Foreskin keratinocyte (primary cell): ENCODE measurements at places on chromosomes 3 and 15. TPM values are rescaled to one million over a fixed set of nuclear protein-coding genes. Genes with fewer than 3 reads are reported as not detected.

NR1I2 gene
- not detected in 2 replicates for polyA plus RNA-seq

CHRD gene
- not detected in 2 replicates for polyA plus RNA-seq

STAB1 gene
- 0.01 and 0.08 TPM in 2 replicates for polyA plus RNA-seq

CELSR3 gene
- 0.42 and 0.46 TPM in 2 replicates for polyA plus RNA-seq

SCG3 gene
- 0.01 TPM in 1 of 2 replicates, not detected in the other for polyA plus RNA-seq

SMARCC1 gene
- polyA plus RNA-seq: 15.9 and 18.8 TPM in 2 replicates

ASB14 gene
- not detected in 2 replicates for polyA plus RNA-seq

CPEB1 gene
- polyA plus RNA-seq: 0.03 TPM in 1 of 2 replicates, not detected in the other

CTDSPL2 gene
- 3.4 and 4.5 TPM in 2 replicates for polyA plus RNA-seq

GPR149 gene
- polyA plus RNA-seq: not detected in 2 replicates

DNA sequence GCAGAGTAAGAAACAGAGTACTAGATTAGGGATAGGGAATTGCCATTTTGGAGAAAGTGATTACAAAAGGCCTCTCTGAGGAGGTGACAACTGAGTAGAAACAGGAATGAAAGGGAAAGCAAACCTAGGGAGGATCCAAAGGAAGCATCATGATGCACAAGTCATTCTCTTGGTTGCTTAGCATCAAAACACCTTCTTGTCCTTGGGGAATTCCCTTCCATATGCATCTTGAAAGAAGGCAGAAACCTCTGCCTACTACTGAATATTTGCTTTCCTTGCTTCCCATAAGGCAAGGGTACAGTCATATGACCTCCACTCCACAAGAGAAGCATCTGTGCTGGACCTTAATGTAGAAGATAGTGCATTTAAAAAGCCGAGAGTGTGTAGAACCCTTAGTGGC, 24.1 kb downstream of the GABPB1 start:
- peak; percentile 16 for DNase-seq

- no peak for DNase-seq
These were observed 38.2 kb downstream of the RASA2 start for GRCh38 chr3:141524988-141525387.

- DNase-seq: no peak
These were observed 16.1 kb downstream of the FILIP1L start for GRCh38 chr3:100097919-100098783.

DNA sequence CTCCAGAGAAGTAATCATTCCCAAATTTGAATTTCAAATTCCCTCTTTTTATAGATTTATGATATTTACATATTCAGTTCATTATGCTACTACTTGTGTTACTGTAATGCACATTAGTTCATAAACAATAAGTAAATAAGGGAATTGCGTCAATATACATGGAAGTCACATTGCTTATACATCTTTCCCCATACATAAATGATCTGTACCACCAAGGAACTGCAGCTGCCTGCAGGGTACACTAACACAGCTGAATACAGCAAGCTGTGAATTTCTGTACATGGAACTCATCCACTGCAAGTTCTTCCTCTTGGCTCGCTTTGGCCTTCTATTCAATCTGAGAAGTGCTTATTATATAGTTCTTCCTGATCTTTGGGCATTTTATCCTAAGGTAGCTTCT, 15.5 kb downstream of the CASR start:
- no peak for DNase-seq

DNA sequence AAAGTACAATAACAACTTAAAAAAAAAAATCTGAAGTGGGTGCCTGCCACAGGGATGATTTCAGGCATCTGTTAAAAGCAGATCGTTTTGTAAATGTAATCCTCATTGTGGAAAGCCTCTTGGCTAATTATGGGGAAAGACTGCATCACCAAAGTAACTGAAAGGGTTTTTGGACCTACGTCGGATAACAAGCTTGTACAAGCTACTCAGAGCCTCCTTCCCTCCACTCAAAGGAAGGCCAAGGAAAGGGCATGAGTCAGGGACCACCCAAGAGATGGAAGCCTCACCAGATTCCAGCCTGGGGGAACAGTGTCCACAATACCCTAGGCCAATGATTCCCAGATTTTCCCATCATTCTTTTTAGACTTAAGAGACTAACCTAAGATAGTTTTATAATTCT, 84.3 kb downstream of the ATP1B3 start:
- DNase-seq: peak; percentile 52

GRCh38 chr3:169272532-169272931, 391.0 kb downstream of the MECOM start:
- DNase-seq: no peak

- DNase-seq: no peak
These were observed 94.3 kb downstream of the RAD18 start for GRCh38 chr3:8868996-8869395.

GRCh38 chr3:160447544-160447943, 2.0 kb downstream of the TRIM59 start:
- DNase-seq: no peak

DNA sequence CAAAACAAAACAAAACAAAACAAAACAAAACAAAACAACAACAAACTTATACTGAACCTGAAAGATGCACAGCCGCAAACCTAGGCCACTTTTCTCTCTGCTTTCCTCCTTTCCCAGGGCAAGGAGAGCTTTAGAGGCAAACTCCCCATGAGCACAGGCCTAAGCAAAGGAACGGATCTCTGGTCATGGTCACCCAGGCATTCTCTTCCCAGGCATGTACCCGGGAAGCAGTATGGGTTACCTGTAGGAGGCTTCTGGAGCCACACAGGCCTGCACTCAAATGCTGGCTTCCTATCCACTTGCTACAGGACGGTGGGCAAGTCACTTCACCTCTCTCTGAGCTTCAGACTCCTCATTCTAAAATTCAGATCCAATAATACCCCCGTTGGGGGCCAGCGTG, 171.8 kb downstream of the SMAD6 start:
- no peak for DNase-seq

GRCh38 chr3:141275973-141276372, 44.3 kb downstream of the PXYLP1 start:
- peak; percentile 81 for DNase-seq

- peak; percentile 33 for DNase-seq
These were observed 45.8 kb downstream of the MITF start for GRCh38 chr3:69784954-69785514.

- DNase-seq: no peak
These were observed 14.3 kb downstream of the ZIC4 start for GRCh38 chr3:147391781-147392624.

- no peak for DNase-seq
These were observed at the start of gene MAP1A for GRCh38 chr15:43517354-43518196. Gene MAP1A, plus strand, starts transcription at chr15:43517608. Its CDS starts 3,866 bp downstream, at chr15:43521474.

- DNase-seq: no peak
These were observed 293.0 kb downstream of the UBE2E2 start for GRCh38 chr3:23496165-23496564.

- no peak for DNase-seq
These were observed 498.7 kb upstream of the CDIN1 start for GRCh38 chr15:36080759-36081158.

DNA sequence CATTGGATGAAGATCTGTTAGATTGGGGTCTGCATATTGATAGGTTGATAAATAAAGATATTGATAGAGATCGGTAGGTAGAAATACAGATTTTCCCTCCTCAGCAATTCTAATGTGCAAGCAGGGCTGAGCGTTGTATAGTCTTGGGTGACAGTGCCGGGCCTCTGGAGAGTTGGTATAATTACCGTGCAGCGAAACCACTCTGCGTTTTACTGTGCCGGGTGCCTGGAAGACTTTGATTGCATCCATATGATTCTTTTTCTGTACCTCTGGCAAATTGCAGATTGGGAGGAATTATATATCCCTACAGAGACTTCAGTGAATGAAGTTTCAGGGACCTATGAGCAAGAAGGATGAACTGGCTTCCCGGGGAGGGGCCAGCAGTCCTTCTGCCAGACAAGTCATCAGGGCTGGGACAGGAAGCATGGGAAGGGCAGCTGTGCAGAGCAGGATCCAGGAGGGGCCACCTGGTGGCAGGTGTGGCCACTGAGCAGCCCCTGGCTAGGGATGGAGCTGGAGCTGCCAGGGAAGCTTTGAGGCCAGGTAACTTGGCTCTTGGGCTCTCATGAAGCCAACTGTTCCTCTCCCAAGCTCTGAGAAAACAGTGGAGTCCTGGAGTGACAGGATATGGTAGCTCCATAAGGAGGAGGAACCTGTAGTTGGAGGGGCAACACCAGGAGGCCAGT, 132.5 kb downstream of the APBA2 start:
- DNase-seq: no peak

DNA sequence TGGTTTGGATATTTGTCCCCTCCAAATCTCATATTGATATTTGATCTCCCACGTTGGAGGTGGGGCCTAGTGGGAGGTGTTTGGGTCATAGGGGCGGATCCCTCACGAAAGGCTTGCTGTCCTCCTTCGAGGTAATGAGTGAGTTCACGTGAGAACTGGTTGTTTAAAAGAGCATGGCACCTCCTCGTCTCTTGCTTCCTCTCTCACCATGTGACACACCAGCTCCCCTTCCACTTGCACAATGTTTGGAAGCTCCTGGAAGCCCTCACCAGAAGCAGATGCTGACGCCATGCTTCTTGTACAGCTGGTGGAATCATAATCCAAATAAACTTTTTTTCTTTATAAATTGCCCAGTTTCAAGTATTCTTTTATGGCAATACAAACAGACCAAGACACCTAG, 38.6 kb downstream of the RFTN1 start:
- no peak for DNase-seq

GRCh38 chr3:49630784-49631183, 43.4 kb upstream of the APEH start:
- no peak for DNase-seq

DNA sequence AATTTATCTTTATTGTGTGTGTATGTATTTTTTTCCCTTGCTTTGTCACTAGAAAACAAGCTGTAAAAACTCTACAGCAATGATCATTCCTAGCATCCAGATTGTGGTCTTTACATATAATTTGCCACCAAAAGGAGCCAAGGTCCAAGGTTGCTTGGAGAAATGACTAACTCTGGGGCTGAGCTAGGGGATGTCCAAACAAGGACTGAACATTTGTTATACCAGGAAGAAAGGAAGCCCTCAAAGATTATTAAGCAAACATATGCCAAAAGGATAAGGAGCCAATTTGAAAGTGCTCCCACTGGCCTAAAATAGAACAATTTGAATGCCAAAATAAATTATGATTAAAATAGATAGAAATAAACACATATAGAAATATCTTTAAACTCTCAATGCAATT, 293.3 kb downstream of the ZIC1 start:
- no peak for DNase-seq

- peak; percentile 6 for DNase-seq
These were observed 181.6 kb upstream of the RORA start for GRCh38 chr15:61410662-61411061.

GRCh38 chr3:177491296-177492032, 294.2 kb upstream of the TBL1XR1 start:
- DNase-seq: no peak

GRCh38 chr3:183817639-183818038, 7.7 kb downstream of the MAP6D1 start:
- no peak for DNase-seq

DNA sequence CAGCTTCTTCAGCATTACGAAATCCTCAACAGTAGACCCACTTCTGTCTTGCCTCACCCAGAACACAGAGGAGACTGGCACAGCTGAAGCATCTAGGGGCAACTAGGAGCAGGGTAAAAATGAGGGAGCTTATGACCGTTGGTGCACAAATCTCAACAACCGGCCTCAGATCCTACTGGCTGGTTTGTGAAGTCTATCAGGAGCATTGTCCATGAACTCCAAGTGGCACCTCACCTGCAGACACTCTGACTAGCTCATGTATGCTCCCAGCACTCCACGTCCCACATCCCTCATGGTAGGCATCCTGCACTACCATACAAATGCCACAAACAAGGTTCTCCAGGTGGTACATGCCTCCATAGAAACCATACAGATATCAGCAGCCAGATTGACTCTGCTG, 163.1 kb downstream of the TLE3 start:
- DNase-seq: no peak

- DNase-seq: peak; percentile 91
These were observed 894 bp upstream of the CCNL1 start for GRCh38 chr3:157160658-157161424.

GRCh38 chr3:58427661-58428361, 5.8 kb downstream of the PDHB start:
- no peak for DNase-seq

DNA sequence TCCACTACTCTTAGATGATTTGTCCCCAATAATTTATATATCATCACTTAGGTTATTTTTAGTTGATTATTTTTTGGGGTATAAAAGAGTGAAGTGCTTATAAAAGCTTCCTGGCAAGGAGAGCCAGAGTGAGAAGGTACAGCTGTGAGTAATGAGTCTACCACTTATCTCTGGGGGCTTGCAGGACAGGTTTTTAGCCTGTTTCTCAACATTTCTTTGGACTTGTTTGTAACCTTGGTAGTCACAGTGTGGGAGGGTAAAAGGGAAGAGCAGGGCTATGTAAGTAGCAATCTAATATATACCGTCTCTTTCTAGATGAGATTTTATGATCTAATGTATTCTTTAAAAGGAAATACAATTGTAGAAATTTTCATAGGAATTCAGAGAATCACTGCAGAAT, 321.3 kb upstream of the GOLIM4 start:
- peak; percentile 18 for DNase-seq

DNA sequence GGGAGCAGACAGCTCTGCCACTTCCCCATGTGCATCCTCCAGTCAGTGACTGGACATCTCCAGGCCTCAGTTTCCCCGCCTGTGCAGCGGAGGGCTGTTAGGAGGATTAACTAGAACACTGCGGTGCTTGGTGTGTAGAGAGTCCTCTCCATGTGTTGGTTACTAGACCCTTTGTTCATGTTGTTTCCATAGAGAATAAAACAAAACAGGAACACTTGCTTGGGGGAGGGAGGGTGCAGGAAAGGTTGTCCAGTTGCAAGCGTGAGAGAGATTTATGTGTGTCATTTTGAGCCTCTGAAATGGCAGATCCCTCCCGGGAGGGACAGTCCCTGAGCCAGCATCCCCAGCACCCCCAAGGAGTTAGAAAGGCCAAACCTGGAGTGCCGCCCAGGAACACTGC, 184.0 kb upstream of the LYSMD4 start:
- no peak for DNase-seq

- no peak for DNase-seq
These were observed 88.0 kb upstream of the IQSEC1 start for GRCh38 chr3:13161021-13161759.

GRCh38 chr3:25783661-25784512, 644 bp upstream of the NGLY1 start:
- peak; percentile 37 for DNase-seq

GRCh38 chr15:92958105-92958504, 58.0 kb downstream of the CHD2 start:
- peak; percentile 35 for DNase-seq

- DNase-seq: peak; percentile 66
These were observed 134.8 kb downstream of the P2RY1 start for GRCh38 chr3:152969557-152970300.

- DNase-seq: peak; percentile 28
These were observed 29.5 kb upstream of the SNRK start for GRCh38 chr3:43256714-43257461.

DNA sequence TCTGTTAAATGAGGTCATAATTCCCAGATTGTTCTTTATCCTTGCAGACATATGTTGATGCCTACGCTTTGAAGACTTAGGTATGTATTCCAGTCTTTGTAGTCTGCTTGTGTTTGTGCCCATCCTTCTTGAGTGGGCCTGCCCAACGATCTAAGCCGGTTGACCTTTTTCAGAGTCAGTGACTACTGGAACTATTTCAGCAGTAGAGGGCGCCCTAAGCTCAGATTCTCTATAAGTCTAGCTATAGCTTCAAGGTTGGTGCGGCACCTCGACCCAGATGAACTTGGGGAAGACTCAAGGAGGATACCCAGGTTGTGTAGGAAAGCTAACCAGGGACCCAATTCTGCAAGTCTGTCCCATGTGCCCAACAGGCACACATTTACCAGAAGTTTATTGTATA, 228.8 kb upstream of the PPP2R3A start:
- peak; percentile 10 for DNase-seq
